Omental fat pad (tissue), 4 donors: ENCODE measurements at places on chromosomes 12 and 14. TPM values are rescaled to one million over a fixed set of nuclear protein-coding genes. Genes with fewer than 3 reads are reported as not detected.

GRCh38 chr12:32906399-32907165, 10.0 kb upstream of the PKP2 start:
- no peak for DNase-seq

- DNase-seq: no peak
Observed at GRCh38 chr12:111269718-111270117, 99.2 kb downstream of the PHETA1 start.

DNA sequence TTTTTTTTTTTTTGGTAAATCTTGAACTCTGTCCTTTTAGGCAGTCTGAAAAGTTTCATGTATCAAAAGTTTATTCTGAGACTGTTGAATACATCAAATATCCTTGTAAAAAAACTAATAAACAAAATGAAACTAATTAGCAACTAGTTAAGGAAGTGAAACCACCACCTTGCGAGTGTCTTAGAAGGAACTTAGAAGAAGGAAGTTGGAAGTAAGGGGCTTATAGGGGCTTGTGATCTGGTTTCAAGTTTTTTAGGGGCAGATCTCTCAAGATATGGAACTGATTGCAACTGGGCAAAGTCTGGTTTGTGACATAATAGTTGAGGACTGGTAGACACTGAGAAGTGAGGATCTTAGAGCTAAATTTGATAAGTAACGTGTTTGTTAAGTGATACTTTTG, 748.8 kb downstream of the C12orf50 start:
- no peak for DNase-seq

The RFX4 gene
- total RNA-seq: not detected

The PRB2 gene
- not detected for total RNA-seq
